ENCODE measurements at places on chromosomes 2 and 18. TPM values are rescaled to one million over a fixed set of nuclear protein-coding genes. Genes with fewer than 3 reads are reported as not detected.

GRCh38 chr2:120415060-120415459, 69.1 kb downstream of the INHBB start:
- DNase-seq, result no peak

DNA sequence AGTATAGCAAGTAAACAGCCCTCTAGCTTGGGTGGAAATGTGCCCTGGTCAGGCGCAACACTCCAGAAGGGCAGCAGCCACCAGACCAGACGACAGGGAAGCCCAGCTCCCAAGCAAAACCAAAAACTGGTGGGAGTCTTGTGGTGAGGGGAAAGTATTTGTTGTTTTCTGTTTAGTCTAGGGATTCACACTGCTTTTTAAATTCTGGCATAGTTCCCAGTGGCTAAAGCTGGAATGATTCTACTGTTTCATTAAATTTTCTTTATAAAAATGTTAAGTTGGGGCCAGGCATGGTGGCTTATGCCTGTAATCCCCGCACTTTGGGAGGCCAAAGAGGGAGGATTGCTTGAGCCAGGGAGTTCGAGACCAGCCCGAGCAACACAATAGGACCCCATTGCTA, 38.5 kb downstream of the MERTK start:
- no peak for DNase-seq

DNA sequence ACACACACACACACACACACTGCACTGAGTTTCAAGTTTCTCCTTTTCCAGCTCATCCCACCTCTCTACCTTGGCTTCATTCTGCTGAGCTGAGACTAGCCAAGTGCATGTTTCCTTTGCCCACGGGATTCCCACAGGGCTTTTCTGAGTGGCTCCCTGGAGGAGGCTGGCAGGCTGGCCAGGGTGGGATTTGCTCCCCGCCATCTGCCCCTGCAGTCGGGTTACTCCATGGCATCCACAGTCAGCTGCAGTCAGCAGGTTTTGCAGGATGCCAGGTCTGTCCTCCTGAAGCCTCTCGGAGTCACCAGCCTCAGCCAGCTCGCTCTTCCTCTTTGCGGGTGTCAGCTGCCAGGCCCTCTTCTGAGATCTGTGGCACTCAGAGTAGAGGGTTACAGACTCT, 783.7 kb upstream of the SOX11 start:
- no peak for DNase-seq

GRCh38 chr18:24726727-24727492, 266.5 kb downstream of the HRH4 start:
- DNase-seq, result peak; percentile 50

GRCh38 chr2:40332191-40332826, 119.6 kb downstream of the SLC8A1 start:
- DNase-seq, result no peak

GRCh38 chr2:21693081-21693480, 569.3 kb downstream of the TDRD15 start:
- DNase-seq, result no peak

GRCh38 chr2:120896901-120897300, 161.2 kb downstream of the GLI2 start:
- DNase-seq, result no peak

- DNase-seq, result no peak
These were observed 79.0 kb upstream of the ID2 start for GRCh38 chr2:8602809-8603208.

- DNase-seq, result no peak
These were observed 97.0 kb downstream of the LYPD6 start for GRCh38 chr2:149427387-149427786.

Gene LBX2
- 1.7 TPM for total RNA-seq

Gene IL36G
- total RNA-seq, result 0.31 TPM
